CD4-positive, alpha-beta T cell treated with Interleukin-17A for 1 hour (primary cell): ENCODE measurements at places on chromosomes 3 and 15.
A peak's percentile ranks its signal among the peaks of the same experiment; 100 is the strongest.

DNA sequence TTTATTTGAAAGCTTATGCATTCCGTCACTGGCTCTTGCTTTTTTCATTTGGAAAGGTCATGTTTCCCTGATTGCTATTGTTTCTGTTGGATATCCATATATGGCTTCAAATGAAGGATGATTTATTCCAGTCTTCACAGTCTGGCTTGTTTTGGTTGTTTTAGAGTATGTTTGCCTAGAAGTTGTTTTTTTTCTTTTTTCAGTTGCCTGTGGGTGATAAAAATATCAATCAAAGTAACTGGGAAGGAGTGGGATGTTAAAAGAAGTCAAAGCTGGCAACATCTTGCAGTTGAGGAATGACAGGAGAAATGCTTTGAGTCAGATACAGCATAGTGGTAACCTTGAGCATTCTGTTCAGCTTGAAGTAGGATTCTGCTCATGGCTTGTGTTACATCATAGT lies 610.5 kb downstream of the PLOD2 start:
- no peak for DNase-seq

GRCh38 chr3:89264037-89264560 lies 156.7 kb downstream of the EPHA3 start:
- DNase-seq: no peak

DNA sequence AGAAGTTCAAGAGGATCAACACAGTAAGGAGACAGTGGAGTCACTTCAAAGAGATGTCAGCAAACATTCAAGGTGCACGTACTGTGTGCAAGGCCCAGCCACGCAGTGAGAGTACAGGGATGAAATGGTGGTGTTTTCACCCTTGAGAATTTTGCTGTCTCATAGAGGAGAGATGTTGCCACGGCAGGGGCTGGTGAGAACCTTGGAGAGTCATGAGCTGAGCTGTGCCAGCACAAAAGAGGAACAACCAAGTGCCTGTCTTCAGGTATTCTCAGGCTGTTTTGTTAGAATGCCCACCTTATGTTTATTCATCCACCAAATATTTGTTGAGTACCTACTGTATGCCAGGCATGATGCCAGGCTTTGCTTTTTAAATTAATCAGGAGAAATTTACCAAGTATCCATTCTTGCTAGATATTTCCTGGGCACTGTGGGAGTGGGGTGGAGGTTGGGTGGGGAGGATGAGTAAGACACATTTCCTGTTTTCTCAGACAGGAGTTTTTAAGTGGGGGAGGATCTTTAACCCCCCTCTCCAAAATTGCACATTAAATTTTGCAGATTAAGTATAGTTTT lies 72.6 kb downstream of the SLC6A11 start:
- DNase-seq: no peak

- no peak for DNase-seq
Observed at GRCh38 chr3:11120091-11120805, 34.0 kb upstream of the HRH1 start.

- DNase-seq: no peak
Observed at GRCh38 chr3:127680146-127680661, 7.5 kb downstream of the ABTB1 start.

DNA sequence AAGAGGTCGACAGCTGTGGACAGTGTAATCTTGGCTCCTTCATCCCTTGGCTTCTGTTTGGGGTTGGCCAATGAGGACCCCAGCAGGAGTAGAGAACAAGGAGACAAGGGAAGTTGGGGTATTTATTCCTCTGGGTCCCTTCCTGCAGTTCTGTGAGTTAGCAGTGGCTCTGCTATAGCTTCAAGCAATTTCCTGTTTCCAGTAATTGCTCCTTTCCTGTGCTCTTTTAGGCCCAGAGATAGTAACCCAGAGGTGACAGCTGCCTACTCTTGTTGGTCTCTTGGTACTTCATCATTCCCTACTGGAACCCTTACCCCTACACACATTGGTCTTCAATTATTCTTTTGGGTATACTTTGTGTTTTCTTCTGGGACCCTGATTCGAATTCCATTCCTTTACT lies 92.9 kb downstream of the NR1D2 start:
- no peak for DNase-seq

GRCh38 chr3:175852560-175852959 lies 993.4 kb downstream of the NAALADL2 start:
- no peak for DNase-seq

DNA sequence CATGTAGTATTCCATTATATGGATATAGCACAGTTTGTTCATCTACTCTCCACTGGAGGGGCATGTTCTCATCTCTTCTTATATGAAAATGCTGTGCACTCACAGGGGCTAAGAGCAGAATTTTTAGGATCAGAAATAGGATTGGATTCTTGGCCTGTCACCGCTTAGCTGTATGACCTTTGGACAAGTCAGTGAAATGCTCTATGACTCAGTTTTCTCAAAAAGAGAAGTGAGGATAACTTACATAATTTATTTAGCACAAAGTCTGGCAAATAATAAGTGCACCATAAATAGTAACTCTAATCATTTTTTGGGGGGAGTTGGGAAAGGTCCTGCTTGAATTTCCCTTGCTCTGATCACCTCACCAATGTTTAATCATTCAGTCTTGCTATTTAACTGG lies 103.7 kb upstream of the LRIG1 start:
- no peak for DNase-seq

DNA sequence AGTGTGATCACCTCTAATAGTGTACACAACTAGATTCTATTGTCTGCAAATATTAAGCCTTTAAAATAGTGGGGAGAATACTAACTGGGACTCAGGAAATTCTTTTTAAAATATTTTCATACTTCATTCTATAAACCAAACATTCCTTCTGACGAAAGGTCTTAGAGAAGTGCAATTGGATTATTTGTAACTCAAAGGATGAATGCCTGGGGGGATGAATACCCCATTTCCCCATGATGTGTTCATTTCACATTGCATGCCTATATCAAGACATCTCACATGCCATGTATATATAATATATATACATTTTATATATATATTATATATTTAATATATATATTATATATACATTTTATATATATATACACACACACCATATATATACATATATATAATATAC lies 189.9 kb downstream of the VGLL3 start:
- no peak for DNase-seq

DNA sequence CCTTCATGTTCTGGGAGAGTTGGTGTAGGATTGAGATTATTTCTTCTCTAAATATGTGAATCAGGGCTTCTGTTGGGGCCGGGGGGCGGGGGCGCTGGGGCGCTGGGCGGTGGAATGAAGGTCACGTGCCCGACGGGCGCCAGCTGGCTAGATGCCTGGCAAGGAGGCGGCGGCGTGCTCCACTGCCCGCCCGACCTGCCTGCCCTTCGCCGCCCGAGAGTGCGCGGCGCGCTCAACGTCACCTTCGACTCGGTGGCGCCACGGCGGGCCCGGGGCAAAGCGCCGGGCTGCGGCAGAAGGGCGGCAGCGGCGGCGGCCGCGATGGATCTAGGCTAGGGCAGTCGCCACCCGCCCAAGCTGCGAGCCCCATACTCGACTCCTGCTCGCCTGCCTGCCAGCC lies 47.0 kb upstream of the LHFPL4 start:
- DNase-seq: no peak

- no peak for DNase-seq
Observed at GRCh38 chr3:18112674-18113375, 312.3 kb downstream of the SATB1 start.

- DNase-seq: no peak
Observed at GRCh38 chr15:67130673-67131601, 65.5 kb downstream of the SMAD3 start.

GRCh38 chr3:9247941-9248521 lies 1.4 kb downstream of the SRGAP3 start:
- peak; percentile 12 for DNase-seq

DNA sequence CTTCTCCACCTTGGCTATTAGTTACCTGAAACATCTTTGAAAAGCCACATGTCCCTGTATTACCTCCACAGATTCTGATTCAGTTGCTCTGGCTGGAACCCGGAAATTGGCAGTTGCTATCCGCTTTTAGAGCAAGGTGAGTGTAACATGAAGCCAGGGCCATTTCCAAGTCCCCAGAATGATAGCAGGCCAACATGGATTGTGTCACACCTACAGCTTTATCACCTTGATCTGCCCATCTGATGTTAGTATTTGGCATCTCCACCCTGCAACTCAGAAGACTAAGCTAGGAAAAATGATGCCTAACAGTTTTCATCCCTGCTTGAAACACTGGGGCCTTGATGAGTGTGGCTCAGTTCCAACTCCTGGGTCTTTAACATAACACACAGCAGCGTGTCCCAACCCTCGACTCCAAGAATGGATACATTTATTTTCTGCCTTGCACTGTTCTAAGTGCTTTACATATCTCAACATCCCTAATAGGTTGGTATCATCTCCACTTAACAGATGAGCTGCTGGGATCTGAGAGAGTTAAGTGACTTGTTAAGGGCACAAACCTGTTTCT lies 21.3 kb upstream of the NUDT16 start:
- no peak for DNase-seq

GRCh38 chr3:97917813-97918536 lies 54.3 kb downstream of the RIOX2 start:
- DNase-seq: no peak

- no peak for DNase-seq
Observed at GRCh38 chr3:43289401-43289800, 3.1 kb downstream of the SNRK start.
